ENCODE measurements at places on chromosomes 5 and 9.
A peak's percentile ranks its signal among the peaks of the same experiment; 100 is the strongest.

GRCh38 chr5:82595113-82595512 is 317.0 kb upstream of the RPS23 start:
- DNase-seq = no peak

DNA sequence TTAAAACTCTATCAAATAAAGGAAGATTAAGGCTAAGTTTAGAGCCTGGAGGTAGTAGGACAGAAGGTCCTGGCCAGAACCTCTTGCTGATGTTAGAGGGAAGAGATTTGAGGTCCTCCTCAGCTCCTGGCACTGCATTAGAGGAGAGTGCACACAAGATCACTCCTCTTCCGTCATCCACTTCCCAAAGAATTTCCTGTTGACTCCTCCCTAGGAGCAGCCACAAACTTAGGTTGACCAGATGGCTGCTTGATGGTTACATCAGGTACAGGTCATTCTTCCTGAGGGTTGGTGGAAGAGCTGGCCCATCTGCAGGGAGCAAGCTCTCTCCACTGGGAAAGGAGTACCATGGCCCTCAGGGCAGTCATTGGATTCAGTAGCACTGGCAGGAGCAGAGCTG is 93.9 kb upstream of the IL33 start:
- DNase-seq = no peak

- peak; percentile 39 for DNase-seq
Measured at GRCh38 chr9:127931092-127931881, 710 bp upstream of the PIP5KL1 start.

DNA sequence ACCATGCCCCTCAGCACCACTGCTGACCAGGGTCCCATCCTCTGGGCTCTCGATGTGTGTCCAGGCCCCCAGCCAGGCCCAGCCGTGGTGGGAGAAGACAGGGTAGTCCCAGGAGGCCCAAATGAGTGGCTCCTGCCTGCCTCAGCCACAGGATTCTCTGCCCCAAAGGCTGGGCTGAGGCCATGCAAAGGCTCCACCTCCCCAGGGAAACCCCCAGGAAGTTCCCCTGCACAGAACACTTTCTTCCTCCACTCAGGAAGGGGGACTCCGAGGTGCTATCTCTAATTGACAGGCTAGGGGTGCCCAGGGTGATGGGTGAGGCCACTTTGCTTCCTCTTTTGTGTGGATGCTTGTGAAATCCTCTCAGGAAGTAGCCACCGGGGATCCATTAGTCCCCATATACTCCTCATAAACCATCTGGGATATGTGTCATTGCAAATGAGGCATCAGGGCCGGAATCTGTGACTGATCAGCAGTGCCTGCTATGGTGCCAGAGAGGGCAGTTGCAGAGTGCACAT is 23.1 kb upstream of the TDRD7 start:
- DNase-seq = peak; percentile 30

DNA sequence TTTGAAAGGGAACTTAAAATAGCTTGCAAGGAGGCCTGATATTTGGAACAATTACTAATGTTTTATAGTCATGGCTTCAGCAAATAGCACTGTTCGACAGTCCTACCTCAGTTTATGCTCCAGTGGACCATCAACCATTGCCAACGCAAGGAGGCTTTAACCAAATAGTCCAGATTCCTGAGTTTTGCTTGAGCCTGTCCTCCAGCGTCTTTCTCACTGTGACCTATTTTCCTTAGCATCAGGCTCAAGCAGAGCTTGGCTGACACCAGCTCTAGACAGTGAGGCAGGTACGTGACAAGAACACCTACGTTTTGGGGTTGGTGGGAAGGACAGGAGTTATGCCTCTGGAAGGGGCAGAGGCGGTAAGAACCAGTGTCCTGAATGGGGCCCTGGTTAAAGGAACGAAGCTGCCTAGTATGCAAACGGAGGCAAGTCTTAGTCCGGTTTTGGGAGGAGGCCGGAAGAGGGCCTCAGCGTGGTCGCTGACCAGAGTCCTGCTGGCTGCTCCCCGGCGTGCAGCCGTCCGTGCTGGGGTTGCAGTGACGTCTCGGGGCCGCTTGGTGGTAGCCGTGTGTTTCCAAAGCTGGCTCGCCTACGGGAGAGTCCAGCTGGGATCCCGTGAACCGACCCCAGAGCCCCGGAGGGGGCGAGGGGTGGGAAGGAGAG is 998 bp upstream of the FGF18 start:
- DNase-seq = peak; percentile 47

GRCh38 chr5:143051244-143052058 is 281.3 kb downstream of the ARHGAP26 start:
- DNase-seq = peak; percentile 70

GRCh38 chr5:34045023-34045422 is 2.0 kb upstream of the C1QTNF3 start:
- DNase-seq = no peak

DNA sequence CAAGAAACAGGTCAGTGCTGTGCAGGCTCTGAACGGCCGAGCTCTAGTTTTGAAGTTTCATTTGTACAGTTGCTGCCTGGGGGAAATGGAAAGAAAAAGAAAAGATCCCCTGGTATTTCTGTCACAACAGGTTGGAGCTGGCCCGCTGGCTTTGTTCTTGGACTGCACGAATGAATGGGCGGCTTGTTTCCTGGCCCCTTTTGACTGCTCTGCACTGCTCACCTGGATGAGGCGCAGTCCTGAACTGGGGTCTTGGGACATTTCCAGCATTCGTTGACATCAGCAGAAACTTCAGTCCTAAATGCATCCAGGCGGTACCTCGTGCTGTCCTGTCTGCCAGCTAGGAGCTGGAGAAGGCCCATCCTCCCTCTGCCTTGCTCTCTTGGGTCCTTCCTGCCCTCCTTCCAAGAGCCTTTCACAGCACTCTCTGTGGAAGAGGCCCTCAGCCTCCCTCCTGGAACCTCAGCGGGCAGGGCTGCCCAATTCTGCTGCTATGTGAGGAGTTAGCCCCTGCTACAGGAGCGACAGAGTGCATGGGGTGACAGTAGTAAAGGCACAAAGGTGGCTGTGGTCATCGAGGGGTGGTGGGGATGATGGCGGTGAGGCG is 189.2 kb downstream of the FSTL4 start:
- DNase-seq = no peak

DNA sequence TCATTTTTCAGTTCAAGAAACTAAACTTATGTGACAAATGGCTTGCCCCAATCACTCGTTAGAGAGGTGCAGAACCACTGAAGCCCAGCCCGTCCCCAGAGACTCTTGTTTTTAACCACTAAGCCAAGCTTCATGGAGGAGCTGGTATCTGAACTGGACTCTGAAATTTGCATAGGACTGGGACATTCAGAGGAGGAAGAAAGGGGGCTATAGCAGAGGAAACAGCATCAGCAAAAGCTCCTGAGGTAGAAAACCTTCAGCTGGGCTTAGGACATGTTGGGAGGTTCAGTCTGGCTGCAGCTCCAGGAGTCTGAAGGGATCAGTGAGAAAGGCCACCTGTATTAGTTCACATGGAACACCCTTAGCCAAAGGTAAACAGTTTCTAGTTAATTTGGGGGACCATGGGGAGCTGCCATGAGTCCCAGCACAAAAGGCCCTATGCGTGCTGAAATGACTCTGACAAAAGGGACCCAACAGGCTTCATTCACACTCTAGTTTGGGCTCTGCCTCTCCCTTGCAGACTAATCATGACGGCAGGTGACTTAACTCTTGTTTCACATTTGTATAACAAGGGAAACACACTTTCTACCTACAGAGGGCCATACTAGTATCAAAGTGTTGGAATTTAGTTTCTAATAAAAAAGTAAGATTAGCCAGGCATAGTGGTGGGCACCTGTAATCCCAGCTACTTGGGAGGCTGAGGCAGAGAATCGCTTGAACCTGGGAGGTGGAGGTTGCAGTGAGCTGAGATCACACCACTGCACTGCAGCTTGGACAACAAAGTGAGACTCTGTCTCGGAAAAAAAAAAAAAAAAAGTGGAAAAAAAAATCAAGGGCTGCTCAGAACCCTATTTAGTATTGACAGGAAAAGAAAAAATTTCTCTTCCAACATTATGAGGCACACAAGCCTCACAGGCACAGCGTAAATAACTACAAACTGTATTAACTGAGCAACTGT is 10.2 kb downstream of the FBXO10 start:
- no peak for DNase-seq

GRCh38 chr5:154517181-154517580 is 39.2 kb upstream of the HAND1 start:
- no peak for DNase-seq

GRCh38 chr9:126116351-126117157 is 210.1 kb upstream of the MVB12B start:
- no peak for DNase-seq

DNA sequence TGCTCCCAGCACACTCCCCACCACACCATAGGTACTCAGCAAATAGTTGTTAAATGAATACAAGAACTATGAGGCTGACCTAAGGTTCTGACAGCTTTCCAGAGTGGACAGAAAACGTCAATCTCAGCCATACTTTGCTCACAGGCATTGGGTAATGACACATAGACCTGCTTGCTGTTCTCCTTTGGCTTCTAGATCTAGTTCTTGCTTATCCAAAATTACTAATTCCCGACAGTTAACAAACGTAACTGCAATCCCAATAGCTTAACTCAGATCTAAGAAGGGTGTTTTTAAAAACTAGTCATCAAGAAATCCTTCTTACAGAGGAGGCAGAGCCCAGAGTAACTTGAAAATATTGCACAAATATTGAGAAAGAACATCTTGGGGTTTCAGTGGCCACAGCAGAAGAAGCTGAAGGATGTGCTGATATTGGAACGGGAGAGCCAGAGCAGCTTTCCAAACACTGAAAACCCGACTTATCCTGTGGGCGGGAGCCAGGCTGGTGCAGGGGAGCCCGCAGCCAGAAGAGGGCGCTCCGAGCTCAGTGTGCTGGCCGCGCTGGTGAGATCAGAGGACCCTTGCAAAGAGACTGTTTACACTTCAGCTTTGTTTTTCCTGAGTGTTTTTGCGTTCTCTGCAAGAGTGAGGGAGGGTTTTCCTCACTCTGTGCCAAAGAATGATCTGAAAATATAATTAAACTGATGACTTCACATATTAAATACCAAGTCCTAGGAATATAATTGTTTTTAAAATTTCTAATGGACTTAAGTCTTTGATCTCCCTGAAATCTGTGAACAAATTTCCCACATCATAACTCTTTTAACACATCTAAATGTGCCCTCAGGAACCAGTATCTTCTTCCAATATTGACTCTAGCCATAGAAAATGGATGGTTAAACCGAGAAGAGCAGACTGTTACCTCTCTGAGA is 30.3 kb downstream of the FGF1 start:
- peak; percentile 28 for DNase-seq

DNA sequence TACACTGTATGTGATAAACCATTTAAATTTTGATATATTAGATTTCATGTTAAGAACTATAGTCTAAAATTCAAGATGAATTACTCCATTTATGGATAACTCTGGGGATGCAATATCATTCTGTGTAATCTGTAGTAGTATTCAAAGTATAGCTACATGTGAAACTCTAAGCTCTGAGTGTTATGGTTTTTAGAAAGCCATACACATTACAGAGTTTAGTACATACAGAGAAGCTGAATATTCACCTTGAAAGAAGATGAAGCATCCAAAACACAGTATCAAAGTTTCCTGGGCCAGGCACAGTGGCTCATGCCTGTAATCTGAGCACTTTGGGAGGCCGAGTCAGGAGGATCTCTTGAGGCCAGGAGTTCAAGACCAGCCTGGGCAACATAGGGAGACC is 25.0 kb downstream of the ABHD17B start:
- no peak for DNase-seq

- no peak for DNase-seq
Measured at GRCh38 chr5:36521838-36522745, 84.3 kb upstream of the SLC1A3 start.

DNA sequence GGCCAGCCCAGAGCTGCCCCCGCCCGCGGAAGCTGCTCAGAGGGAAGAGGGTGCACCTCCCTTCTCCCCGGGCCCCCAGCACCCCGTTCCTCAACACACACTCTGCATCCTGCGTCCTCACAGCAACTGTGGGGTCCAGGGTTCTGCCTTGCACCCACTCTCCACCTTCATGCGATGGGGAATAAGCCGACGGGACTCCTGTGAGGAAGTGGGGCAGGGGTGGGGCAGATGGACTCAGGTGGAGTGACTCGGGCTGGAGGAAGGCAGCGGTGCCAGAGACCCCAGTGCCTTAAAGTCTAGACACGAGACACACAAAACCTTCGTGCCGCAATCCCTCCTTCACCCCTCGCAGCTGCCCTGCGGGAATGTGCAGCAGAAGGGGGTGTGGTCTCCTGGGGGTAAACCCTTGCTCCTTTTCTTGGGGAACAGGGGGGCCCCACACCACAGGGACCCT is 8.6 kb downstream of the BRD3 start:
- no peak for DNase-seq

DNA sequence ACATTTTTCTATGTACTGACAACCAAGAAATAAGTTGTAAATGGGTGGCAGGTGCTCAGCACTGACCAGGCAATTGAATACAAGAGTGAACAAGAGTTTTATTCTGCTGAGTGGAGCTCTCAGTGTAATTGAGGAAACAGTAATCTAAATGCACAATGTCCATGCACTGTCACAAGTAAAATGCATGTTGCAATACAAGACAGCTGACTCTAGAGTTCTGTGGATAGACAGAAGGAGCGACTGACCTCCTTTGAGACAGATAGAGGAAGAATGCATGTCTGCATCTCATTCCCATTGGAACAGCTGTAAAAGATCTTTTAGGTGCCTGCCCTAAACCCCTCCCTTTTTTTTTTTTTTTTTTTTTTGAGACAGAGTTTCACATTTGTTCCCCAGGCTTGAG is 299.0 kb downstream of the FBXL7 start:
- no peak for DNase-seq

DNA sequence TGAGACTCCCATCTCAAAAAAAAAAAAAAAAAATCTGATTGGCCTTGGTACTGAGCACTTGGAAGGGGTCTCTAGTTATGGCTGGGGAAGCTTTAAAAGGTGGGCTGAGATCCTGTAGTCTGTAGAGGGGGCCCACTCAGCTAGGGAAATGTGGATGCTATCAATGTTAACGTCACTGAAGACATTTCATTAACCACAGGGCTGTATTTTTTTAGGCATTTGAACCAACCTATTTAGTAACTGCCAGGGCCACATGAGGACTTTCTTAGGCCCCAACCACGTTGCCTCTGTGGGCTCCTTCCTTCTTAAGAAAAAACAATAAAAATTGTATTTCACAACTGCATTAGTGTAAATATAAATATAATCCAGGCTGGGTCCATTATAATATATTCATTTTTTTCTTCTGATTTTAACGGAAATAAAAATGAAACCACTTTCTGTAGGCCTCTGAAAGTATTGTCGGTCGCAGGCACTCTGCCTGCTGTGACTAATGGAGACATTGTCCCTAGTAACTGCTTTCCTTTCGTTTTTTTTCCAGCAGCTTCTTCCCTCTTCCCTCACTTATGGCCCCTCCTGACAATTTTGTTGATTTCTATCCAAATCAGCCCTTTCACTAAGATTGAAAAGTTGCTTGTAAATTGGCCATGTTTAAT is 71.6 kb downstream of the GCNT1 start:
- no peak for DNase-seq

Data from RCC 7860 (cell line).